ENCODE measurements at places on chromosomes 5 and 9.
A peak's percentile ranks its signal among the peaks of the same experiment; 100 is the strongest.

- no peak for DNase-seq
Observed at GRCh38 chr9:110334183-110334582, 3.5 kb downstream of the TXNDC8 start.

DNA sequence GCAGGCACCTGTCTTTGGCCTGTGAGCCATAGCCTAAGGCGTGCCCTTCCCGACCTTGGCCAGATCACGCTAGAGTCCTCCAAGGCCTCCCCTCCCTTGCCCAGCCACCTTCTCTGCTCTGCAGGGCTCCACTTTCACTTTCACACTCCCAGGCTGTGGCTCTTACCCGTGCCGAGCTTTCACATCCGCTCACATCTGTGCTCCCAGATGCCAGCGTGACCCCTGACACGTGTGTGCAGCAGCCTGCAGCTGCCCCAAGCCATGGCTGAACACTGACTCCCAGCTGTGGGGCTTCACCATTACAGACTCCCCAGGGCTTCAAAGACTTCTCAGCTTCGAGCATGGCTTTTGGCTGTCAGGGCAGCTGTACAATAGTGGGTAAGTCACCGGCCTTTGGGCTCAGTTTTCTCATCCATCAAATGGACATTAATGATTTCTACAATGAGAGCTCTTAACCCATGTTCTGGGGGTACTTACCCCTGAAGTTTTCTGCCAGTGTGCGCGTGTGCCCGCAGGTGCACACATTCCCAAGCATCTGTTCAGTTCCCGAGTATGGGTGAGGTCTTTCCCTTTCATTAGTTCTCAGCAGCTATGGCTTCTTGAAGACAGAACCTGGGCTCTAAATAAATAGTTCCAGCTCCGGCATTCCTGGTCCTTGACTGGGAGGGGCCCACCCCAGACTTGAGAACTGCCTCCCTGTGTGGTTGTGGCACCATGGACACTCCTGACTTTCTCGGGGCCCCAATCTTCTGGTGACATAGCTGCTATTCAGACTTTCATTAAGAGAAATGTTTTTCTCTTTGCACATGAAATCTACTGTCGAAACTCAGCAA is 118.6 kb downstream of the RGS3 start:
- DNase-seq, result no peak

- DNase-seq, result no peak
Observed at GRCh38 chr5:178411083-178411482, 178.5 kb upstream of the PHYKPL start.

GRCh38 chr5:132776131-132776937 is 705 bp downstream of the SEPTIN8 start:
- peak; percentile 16 for DNase-seq

DNA sequence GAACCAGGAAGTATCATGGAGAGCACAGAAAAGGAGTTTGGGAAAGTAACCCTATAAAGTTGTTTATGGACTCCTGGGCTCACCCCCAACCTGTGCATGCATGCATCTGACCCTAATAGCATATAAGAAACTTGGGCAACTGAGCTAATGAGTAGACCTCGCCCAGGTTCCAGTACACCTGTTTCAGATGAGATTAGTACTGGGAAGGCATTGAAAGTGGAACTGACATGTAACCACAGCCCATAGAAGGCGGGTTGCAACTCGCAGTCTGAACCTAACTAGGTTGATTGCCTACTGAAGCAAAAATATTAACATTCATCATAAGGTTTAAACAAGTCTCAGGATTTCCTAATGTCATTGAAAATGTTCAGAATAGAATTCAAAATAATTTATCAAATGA is 87.0 kb downstream of the WNK2 start:
- no peak for DNase-seq

DNA sequence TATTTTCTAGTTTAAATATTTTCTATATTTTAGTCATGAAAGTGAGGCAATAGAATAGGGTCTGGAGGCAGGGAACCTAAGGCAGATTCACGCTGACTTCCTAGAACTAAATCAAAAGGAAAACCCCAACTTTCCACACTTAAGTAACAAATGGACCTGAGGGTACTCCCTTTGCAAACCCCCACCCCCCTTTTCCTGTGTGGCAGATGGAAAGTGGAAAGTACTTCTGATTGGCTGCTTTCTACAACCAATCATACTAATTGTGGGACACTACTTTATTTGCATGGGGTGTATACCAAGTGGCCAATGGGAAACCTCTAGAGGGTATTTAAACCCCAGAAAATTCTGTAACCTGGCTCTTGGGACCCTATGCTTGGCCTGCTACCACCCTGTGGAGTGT is 4.8 kb upstream of the CENPH start:
- no peak for DNase-seq

GRCh38 chr5:74669821-74670220 is 15.2 kb upstream of the HEXB start:
- DNase-seq, result no peak

Data from progenitor cell of endocrine pancreas (in vitro differentiated cells).